ENCODE measurements at places on chromosomes 12 and 14.

DNA sequence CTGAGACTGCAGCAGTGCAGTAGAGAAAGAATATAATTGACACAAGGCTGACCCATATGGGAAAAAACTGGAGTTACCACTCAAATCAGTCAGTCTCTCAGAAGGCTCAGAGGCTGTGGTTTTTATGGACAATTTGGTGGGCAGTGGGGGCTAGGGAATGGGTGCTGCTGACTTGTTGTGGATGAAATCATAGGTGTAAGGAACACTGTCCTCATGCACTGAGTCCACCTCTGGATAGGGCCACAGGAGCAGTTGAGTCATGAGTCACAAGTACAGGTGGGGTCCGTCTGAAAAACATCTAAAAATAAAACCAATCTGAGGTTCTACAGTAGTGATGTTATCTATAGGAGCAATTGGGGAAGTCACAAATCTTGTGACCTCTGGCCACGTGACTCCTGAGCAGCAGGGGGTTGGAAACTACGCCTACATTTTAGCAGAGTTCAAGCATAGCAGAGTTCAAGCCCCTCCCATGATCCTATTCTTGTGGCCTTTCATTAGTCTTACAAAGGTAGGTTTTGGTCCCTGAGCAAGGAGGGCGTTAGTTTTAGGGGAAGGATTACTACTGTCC lies 18.1 kb upstream of the SGPP1 start:
- no peak for DNase-seq

DNA sequence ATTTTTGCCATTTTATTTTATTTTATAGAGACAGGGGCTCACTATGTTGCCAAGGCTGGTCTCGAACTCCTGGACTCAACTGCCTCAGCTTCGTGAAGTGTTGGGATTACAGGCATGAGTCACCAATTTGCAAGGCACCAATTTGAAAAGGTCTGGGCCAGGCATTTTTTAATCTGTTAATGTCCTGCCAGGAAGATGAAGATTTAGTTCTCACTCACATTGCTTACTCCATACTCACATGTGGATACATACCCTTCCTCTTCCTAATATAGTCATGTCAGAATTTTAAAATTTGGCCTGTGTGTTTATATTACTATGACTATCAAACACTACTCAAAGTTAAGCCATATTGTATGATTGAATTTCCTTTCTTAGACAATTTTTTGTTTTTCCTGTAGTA lies 15.3 kb upstream of the EML1 start:
- DNase-seq = no peak

DNA sequence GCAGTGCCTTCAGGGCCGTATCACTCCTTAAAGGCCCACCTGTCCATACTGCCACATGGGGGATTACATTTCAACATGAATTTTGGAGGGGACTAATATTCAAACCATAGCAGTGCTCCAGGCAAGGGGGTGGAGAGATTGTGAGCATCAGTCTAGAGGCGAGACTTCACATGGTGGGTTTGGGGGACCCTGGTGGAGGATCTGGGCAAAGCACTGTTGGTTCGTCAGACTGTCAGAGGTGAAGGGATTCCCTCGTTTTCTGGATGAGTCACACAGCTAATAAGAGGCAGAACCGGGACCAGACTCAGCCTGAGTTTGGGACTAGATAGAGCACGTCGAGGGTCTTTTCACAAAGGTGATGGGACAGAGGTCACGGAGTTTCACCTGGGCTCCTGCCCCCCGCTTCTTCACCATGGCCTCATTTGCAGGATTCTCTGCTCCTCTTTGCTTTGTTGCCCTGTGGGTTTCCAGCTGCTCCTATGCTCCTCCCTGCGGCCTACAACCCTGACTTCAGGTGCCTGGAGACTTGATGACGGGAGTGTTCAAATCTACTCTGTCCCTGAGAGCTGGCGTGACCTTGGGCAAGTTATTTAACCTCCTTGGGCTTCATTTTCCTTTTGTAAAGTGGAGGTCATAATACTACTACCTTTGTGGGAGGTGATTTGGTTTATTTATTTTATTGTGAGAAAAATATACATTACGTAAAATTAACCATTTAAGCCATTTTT lies 41.5 kb downstream of the TEAD4 start:
- no peak for DNase-seq

DNA sequence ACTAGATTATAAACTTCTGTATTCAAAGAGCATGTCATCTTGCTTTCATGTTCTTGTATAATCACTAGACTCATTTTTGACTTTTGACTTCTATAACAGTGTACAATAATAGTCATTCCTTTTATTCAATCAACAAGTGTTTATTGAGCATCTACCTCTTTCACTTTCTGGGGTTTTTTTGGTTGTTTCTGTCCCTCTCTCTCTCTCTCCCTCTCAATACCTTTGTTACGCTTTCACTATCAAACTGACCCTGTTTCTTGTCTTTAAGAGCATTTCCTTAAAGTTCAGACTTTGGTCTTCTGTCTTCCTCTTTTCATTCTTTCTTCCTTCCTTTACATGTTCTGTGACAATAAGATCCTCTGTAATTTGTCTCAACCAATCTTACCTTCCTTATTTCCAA lies 49.5 kb downstream of the GPR137C start:
- no peak for DNase-seq

DNA sequence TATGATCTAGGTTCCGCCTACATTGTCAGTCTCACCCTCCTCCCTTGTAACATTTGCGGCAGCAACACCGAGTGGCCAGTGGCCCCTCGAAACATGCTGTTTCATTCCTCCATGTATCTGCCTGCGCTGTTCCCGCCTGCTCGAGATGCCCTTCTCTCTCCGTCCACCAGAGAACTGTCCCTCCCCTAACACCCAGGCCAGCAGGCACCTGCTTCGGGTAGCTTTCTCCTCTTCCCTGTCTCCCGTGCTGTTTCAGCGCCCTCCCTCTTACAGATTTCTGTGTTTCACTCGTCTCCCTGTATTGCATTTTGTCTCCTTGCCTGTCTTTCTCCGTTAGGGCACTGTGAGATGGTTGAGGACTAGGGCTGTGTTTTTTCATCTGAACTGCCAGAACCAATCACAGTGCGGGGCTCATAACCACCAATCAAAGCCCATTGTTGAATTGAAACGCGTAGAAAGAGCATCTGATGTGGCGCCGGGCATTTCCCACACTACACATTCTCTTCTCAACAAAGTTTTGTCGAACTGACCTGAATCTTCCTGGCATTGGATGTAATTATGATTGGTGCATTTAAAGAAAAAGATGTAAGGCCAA lies 40.9 kb upstream of the ELK3 start:
- no peak for DNase-seq

DNA sequence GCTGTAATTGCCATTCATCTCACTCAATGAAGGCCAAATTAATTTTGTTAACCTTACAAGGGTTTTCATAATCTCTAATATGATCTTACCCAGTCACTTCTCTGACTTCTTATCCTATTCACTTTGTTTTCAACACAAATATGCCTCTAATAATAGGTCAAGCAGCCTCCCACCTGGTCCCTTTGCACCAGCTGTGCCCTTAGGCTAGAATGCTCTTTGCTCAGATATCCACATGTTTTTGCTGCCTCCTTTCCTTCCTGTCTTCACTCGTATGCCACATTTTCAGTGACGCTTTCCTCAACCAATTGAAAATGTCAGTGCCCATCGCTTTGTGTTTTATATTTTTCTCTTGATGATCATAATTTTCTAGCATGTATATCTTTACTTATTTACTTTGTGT lies 106.4 kb upstream of the SYT10 start:
- DNase-seq = no peak

DNA sequence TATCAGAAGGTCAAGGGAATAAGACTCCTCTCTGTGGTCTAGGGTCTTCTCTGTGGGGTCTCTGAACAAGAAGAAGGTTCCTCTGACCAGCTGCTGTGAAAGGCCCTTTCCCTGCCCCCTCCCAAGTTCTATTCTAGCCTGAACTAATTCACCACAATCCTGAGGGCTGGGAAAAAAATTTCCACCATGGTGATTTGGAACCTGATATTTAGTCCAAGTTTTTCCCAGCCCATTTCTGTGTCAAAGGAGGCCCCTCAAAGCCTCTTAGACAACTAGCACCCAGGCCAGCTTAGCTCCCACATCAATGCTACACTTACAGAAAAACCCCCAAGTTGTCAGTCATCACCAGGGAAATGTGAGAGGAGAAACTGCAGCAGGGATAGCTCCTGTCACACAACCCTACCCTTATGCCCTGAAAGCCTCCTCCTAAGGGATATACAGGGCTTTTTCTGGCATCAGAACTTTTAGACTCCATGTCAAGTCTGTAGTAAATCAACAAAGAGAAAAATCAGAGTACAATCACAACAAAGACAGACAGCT lies 4.5 kb downstream of the FMNL3 start:
- DNase-seq = no peak

DNA sequence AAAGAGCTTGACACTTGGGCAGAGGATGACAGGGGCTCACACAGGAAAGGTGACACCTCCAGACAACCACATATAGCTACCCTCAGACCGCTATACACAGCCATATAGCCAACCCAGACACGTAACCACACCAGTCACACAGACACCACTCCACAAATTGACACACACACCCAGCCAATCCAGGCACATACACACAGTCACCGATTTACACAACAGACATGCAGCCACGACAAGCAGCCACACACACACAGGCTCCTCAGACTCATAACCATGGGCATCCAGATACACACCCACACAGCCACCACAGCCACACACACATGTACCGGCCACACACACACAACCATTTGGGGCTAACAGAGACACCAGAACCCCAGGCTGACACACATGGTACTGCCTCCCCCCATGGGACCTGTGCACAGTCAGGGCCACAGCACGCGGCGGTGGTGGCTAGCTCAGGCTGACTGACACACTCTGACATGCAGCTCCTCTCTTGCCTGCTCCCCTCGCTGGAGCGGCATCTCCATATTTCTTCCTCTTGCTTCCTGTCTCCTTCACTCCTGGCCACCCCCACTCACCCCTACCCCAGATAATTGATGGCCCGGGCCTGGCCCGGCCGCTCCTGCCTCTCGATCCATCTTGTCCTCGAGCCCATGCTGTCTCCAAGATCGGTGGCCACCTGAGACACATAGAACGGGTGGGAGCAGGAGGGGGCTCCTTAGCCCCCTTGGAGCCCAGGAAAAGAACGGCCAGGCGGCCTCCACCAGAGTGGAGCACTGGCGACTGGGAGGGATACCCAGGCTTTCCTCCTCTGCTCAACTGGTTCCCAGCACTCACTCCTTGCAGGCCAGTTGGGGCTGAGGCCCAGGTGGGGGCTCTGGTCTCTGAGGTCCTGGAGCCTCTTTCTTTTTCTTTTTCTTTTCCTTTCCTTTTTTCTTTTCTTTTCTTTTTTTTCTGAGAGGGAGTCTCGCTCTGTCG lies 6.0 kb upstream of the SHMT2 start:
- no peak for DNase-seq

- DNase-seq = no peak
Measured at GRCh38 chr14:93269341-93270068, 62.4 kb downstream of the UBR7 start.

Data from NCI-H2081 treated with DMSO at 0.1 percent for 48 hours (cell line).